ENCODE measurements at places on chromosomes 3 and 15. TPM values are rescaled to one million over a fixed set of nuclear protein-coding genes. Genes with fewer than 3 reads are reported as not detected.

GRCh38 chr15:33994005-33994615, 25.8 kb downstream of the CHRM5 start:
- no peak for DNase-seq

GRCh38 chr15:77496715-77497109, 76.0 kb downstream of the HMG20A start:
- DNase-seq: peak; percentile 82

DNA sequence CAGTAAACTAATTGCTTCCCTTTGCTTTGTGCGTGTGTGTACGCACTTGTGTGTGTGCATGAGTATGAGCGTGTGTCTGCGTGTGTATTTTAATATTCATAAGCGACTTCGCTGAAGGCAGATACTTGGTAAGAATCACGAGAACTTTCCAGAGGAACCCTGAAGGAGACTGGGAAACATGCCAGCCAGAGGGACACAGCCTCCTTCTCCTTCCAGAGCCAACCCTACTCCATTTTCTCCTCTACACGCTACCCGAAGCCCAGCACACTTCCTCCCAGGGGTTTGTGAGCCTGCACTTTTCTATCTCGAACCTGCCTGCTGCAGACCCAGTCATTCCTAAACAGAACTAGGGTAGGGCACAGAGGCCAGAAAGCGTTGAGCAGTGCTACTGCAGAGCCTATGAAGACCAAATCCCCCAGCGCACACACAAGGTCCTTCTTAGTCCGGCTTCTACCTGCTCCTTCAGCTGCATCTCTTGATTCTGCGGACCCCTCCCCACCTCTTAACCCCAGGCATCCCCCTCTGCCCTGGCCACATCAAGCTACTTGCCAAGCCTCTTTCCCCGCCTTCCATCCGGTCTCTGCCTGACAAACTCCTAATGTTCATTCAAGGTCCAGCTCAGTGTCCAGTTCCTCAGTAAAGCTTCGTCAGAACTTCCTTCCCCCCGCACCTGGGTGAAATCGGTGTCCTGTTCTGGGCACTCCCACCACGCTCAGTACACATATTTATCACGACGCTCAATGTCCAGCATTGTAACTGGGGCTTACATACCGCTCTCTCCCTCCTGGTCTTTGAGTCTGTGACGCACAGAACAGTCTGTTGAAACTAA, 191.8 kb downstream of the FAM43A start:
- DNase-seq: no peak

- no peak for DNase-seq
Measured at GRCh38 chr15:65884511-65884910, 15.2 kb downstream of the RAB11A start.

DNA sequence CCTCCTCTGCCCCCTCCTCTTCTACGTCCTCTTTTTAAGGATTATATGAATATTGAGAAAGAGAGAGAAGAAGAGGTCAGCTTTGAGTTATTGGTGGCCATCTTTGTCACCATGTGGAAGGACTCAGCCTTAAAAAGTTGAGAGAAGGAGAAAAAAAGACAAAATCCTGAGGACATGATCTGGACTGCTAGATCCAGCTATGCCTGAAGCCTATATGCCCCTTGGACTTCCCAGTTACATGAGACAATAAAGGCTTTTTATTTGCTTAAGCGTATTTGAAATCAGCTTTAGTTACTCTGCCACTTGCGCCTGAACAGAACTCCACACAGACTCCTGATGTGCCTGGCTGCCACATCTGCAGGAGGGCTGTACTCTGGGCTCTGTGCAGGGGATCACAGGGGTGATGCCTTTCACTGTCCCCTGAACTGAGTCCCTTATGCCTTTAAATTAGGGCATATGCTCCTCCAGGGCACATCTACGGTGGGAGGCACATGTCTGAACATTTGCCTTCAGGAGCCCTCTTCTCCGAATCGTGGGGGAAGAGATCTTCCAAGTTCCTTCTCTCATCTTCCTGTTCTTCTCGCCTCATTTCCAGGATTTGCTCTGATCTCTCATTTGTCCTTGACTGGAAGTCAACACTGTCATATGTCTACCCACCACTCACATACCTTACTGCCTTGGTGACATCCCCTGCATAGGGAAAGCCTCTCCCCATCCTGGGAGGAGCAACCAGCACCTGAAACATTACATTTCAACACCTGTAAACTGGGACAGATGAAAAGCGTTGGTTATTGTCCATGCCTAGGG, 14.0 kb upstream of the PLA2G4E start:
- DNase-seq: no peak

DNA sequence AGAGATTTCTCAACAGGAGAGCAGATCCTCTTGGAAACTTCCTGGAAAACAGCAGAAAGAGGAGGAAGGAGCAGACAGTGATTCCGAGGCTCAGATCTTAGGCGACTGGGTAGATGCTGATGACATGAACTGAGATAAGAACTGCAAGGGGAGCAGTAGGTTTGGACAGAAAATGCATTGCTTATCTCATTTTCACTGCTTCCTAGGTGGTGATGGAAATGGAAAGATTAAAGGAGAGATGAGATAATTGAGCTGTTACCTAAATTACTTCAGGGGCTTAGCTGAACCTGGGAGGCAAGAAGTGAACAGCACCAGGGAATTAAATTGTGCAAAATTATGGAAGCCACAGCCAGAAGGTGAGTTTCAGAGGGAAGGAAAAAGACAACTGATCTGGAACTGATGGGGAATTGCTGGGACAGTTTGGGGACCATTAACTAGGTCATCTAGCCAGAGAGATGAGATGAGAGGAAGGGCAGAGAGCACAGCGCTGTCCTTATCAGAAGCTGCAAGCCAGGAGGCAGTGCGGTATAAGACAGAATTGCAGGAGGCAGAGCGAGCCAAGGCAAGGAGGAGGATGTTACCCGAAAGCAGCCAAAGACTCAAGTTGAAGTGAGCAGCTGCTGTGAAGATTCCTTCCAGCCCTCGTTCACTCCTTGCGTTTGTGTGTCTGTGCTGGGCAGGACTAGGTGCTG, 140.4 kb downstream of the SRGAP3 start:
- DNase-seq: no peak

DNA sequence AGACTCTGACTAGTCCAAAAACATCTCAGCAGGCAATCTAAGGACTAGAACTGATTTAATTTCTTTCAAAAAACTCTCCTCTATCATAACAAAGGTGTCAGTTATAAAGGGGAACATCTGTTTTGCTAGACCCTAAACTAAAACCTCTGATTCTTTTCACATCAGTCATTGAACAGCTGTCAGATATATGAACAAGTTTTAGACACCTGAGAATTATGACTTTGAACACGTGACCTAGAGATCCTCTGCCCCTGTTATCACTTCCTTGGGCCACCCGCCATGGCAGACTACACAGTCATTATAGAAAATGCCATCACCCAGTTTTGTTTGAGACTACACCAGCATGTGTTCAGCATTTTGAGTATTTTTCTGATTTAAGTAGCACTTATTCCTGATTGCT, 282.3 kb upstream of the TBL1XR1 start:
- no peak for DNase-seq

DNA sequence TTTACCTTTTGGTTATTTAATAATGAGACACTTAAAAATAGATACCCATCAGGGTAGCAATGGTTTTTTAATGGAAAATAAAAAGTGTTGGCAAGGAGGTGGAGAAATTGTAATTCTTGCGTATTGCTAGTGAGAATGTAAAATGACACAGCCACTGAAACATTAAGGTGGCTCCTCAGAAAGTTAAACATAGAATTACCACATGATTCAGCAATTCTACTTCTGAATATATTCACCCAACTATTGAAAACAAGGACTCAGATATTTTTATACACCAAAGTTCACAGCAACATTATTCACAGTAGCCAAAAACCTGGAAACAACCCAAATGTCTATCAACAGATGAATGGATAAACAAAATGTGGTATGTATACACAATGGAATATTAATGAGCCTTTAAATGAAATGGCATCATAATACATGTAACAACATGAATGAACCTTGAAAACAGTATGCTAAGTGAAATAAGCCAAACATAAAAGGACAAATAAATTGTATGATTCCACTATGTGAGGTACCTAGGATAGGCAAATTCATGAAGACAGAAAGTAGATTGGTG, 163.5 kb downstream of the IMPG2 start:
- no peak for DNase-seq

GRCh38 chr3:8450618-8451017, 51.0 kb upstream of the LMCD1 start:
- no peak for DNase-seq

- no peak for DNase-seq
Measured at GRCh38 chr3:99900248-99900647, 82.6 kb downstream of the CMSS1 start.

DNA sequence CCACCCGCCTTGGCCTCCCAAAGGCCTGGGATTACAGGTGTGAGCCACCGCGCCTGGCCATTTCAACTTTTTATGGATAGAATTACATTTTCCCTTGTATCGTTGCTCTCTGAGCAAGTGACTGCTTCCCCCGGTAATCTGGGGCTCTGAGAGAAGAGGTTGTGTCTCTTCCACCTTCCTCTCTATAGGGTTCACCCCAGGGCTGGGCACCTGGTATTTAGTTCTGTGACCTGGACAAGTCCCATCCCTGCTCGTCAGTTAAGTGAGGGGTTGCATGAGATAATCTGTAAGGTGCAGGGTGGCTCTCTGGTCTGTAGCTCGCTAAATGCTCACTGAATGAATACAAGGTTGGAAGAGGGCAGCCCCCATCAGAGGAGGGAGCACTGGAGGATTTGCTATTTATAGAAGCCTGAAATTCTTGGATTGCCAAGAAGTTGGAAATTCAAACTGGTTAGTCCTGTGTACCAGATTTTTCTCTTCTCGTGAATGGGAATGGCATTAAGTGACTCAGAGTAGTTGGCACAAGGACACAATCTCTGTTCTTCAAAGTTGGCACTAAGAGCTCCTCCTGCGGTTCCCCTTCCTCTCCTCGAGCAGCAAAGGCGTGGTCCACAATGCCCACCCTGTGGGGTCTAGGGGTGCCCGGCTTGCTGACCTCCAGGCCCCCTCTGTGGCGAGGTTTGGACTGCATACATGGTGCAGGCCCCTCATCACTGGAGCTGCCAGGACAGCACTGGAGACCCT, 68.1 kb upstream of the DLG1 start:
- DNase-seq: no peak

DNA sequence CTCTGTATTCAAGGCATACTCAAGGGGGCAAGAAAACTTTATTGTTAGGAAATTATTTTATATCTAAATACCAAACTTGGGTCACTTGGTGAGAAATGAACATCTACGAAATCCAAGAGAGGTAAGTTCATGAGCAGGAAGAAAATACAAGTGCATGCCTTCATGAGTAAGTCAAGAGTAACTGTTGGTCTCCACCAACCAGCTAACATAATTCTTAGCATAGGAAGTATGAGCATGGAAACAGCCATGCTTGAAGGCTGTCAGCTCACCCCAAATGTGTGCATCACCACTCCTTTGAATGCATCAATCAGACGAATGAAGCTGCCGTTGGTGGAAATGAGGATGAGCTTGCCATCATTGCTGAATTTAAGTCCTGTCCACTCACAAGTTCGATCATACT, 13.9 kb downstream of the PPM1M start:
- DNase-seq: no peak

- no peak for DNase-seq
Measured at GRCh38 chr3:165359005-165359404, 162.8 kb upstream of the SLITRK3 start.

DNA sequence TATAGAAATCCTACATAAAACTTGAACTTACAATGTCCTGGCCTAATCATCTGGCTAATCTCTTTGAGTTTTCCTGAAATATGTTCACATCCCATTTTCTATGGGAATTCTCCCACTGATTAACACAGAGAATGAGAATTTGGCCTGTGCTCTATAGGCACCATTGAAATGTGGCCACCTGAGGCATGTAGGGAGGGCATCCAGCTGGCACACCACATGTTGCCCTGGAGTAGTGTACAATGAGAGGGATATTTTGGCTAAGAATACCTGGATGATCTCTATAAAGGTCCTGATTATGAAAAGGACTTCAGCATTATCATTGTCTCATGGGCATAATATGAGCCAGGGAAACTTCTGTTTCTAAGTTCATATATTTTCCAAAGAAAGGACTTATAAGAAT, 324.0 kb downstream of the ZBTB20 start:
- no peak for DNase-seq

- peak; percentile 70 for DNase-seq
Measured at GRCh38 chr15:64134345-64134829, 17.1 kb upstream of the SNX22 start.

DNA sequence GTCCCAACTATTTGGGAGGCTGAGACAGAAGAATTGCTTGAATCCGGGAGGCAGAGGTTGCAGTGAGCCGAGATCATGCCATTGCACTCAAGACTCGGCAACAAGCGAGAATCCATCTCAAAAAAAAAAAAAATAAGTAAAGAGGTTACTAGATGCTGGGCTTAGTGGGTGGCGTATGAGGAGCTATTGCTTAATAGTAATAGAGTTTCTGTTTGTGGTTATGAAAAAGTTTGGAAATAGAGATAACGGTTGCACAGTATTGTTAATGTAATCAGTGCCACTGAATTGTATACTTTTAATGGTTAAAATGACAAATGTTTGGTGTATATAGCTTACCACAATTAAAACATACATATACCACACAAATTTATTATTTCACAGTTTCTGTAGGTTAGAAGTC, 14.7 kb upstream of the HHATL start:
- no peak for DNase-seq

- DNase-seq: no peak
Measured at GRCh38 chr15:88613074-88613944, 7.8 kb upstream of the AEN start.

- no peak for DNase-seq
Measured at GRCh38 chr15:52232327-52232726, 41.1 kb upstream of the GNB5 start.

DNA sequence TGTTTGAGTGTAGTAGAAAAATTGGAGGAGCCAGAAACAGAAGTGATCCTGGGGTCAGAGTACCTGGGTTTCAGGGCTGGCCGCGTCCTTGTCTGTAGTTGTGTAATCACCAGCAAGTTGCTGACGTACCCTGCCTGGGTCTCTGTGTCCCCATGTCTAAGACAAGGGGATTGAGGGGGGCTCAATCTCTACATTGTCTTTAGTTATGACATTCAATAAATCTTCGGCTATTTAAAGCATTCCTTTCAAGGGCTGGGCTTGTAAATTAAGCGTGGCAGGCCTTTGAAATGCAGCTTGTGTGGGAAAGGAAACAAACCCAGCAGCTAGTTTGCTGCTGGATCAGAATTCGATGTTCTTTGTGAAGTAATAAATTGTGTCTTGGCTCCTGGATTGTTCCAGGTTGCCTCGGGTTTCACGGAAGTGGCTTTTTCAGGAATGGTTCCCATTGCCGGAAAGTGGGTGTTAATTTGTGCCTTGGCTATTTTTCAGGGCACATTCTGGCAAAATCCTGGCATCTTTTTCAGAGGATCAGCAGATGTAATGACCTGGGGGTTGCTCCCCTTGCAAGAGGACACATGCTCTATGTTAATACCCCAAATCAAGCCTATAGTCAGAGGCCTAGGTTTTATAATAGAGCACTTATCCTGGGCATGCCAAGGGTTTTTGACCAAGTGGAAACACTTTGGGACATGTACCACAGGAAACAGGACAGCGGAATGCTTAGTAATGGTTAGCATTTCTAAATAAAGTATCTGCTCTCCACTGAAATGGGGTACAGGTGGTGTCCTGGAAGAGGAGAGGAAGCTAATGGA, 294.8 kb upstream of the NR2E3 start:
- DNase-seq: peak; percentile 28

- no peak for DNase-seq
Measured at GRCh38 chr3:153052096-153052460, 109.9 kb upstream of the RAP2B start.

AMIGO3 gene
- 2.0 TPM for total RNA-seq

INKA1 gene
- total RNA-seq: 2.6 TPM

ROBO1 gene
- 3.9 TPM for total RNA-seq

CEP97 gene
- 3.4 TPM for total RNA-seq

SH2D7 gene
- not detected for total RNA-seq

RYR3 gene
- total RNA-seq: 0.26 TPM

CCDC9B gene
- total RNA-seq: 26.4 TPM

C2CD4A gene
- 1.6 TPM for total RNA-seq

LNP1 gene
- 4.6 TPM for total RNA-seq

CLSTN2 gene
- total RNA-seq: 14.5 TPM

Data from body of pancreas (tissue), 4 donors.